OCI-M1 (cell line): ENCODE measurements at places on chromosomes 2 and 18.

- no peak for DNase-seq
Measured at GRCh38 chr18:48601343-48601742, 62.5 kb downstream of the CTIF start.

DNA sequence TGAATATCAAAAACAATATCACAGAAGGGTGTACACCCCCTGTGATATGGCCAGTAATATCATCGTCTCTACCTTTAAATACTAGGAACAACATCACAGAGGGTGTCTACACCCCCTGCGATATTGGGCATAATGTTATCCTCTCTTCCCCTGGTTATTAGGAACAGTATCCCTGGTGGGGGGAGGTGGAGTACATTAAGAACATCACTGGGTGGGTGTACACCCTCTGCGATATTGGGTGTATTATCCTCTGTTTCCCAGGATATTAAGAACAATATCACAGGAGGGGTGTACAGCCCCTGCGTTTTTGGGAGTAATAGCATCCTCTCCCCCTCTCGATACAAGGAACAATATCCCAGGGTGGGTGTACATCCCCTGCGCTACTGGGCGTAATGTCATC, 1932.8 kb downstream of the SUCLG1 start:
- DNase-seq: no peak

GRCh38 chr2:191899410-191899809, 52.5 kb upstream of the CAVIN2 start:
- DNase-seq: no peak

GRCh38 chr2:20612925-20613916, 37.7 kb downstream of the HS1BP3 start:
- DNase-seq: no peak

DNA sequence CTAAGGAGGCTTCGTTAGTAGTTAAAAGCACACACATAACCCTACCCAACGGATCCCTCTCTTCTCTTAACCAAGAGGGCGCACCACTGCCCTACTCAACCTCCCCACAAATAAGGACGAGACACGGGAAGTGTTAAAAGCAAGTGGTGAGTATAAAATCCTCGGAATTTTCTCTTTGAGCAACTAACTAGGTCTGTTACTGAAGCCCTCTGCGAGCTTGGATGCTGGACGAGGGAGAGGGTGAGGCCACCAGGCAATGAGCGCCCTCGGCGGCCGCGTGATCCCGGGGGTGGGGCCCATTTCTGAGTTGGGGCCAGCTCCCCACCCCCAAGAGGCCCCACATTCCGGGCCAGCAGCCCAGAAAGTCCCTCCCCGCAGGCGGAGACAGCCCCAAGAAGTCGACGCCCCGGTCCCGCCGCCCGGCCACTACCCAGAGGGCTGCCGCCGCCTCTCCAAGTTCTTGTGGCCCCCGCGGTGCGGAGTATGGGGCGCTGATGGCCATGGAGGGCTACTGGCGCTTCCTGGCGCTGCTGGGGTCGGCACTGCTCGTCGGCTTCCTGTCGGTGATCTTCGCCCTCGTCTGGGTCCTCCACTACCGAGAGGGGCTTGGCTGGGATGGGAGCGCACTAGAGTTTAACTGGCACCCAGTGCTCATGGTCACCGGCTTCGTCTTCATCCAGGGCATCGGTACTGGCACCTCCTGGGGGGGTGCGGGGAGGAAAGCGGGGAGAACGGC, at the start of gene CYBRD1:
Gene CYBRD1, plus strand, starts transcription at position 423 of the 736 bp plus-strand sequence. Its CDS starts 72 bp downstream, at position 495.
- DNase-seq: peak; percentile 83

- no peak for DNase-seq
Measured at GRCh38 chr2:915979-916378, 34.7 kb upstream of the SNTG2 start.

- peak; percentile 74 for DNase-seq
Measured at GRCh38 chr2:173126819-173127218, 51.2 kb downstream of the MAP3K20 start.

- DNase-seq: no peak
Measured at GRCh38 chr2:46717344-46718121, 198.1 kb downstream of the MCFD2 start.

DNA sequence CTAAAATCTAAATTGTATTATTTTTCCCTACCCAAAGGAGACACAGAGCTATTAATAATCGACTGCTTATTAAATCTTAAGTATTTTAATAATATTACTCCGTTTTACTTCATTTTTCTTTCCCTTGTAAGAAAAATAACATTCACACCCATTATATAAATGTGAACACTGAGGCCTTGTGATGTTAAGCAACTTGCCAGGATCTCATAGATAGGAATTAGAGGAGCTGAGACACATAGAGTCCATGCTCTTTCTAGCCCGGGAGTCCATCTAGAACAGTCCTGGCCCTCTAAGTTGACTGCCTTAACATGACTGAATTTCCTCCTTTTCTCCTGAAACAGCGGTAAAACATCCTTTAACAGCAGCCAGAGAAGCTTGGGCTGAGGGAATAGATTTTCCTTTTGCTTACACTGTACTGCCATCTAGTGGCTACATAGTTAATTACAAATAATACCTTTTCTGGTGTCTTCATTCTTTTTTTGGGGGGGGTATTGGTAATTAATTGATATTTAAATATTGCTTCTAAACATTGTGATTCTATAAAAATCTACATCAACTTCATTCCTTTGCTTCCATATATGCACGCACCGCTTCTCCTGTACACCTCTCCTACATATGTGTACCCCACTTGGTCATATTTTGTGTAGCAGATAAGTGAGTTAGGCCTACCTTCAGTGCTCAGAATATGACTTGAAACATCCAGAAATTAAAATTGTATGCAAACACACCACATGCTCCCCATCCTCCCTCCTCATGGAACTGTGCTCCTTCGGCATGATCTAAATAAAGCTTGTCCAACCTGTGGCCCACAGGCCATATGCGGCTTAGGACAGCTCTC, 125.8 kb upstream of the HNMT start:
- peak; percentile 68 for DNase-seq

GRCh38 chr2:173053043-173053699, 22.5 kb upstream of the MAP3K20 start:
- DNase-seq: no peak
